ENCODE measurements at places on chromosomes 2 and 18.

DNA sequence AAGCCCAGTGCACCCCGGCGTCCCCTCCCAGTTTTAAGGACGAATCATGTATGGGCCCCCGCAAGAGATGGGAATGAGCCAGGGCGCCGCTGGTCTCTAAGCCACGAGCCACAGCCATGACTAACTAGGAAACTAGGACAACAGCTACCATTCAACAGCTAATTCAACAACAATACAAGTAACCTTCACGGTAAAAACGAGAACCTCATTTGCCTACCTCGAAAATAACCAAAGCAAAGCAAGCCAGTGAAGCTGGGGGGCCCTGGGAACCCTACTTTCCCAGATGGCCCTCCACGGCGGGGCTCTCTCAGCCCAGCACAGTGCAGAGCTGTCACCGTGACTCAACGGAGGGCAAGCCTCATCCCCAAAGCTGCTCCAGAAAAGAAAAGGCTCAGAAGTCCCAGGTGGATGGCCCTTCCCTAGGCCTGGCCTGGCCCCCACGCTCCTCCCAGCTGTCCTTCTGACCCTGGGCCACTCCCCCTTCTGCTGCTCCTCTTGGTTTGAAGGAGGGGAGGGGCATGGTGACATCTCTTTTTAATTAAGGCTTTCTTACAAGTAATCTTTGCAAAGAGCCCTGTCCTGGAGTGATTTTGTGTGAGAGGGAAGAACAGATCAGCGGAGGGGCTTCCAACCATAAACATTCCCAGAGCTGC lies 126.3 kb downstream of the HDAC4 start:
- no peak for DNase-seq

GRCh38 chr2:122157158-122157557 lies 401.7 kb downstream of the TSN start:
- no peak for DNase-seq

- no peak for DNase-seq
Observed at GRCh38 chr2:239263231-239263630, 137.6 kb downstream of the HDAC4 start.

GRCh38 chr2:37589298-37589697 lies 82.1 kb downstream of the CDC42EP3 start:
- peak; percentile 17 for DNase-seq
